Thoracic aorta (tissue), 2 donors: ENCODE measurements at places on chromosomes 5 and 9.

- no peak for DNase-seq
Observed at GRCh38 chr9:138070815-138071214, 193.2 kb downstream of the CACNA1B start.

DNA sequence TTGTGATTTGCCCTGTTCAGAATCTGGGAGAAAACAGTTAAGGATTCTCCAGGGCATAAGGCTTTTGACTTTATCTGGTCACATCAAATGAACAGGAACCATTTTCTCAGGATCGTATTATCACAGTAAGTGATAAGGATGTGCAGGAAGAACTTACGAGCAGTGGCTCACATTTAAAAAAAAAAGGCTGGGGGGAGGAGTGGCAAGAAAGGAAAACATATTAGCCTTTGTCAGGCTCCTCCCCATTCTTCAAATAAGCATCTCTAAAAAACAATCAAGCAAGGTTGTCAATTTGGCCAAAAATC, 234.3 kb upstream of the TMEM161B start:
- DNase-seq = no peak

DNA sequence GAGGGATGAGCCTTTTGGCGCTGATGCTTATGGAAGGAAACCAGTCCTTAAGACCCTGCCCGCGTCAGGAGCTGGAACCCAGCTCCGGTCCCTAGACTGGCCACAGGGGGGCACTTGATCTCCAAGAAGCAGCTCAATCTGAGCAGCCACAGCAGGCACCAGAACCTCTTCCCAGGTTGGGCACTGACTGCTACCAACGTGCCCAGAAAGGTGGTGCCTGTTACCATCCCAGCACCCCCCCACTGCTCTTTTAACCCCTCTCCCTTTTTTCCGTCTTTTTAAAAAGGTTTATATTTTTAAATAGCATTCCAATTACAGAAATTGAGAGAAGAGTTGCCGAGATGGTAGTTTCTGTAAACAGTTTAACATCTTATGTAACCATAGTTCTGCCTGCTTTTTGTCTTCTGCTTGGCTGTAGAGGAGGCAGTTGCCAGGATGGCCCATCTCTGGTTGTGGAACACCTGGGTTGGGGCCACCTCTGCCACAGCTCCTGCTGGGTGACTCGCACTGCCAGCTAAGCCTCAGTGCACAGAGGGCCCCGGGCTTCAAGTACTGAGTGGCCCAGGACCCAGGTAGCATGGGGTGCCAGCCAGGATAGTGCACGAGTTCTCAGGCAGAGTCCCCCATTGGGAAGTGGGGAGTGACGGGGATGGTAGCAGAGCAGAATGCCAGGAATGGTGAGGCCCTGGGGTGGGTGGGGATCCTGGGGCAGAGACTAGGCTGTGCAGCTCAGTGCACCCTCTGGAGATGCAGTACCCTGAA, 62.8 kb downstream of the PFDN1 start:
- DNase-seq = no peak

DNA sequence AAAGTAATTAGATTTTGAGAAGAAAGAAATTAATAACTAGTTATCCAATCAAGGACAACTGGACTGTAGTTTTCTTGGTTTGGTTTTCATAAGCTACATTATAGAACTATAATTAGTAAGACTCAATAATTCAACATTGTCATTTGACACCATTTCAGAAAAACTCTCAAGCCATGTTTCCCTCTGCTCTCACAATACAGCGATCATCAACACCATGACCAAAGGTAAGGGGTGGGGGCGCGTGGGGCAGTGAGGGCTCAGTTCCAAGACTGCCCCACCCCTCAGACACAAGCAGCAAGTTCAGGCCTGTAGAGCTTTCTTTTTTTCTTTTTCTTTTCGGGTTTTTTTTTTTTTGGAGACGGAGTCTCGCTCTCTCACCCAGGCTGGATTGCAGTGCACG, 6.4 kb downstream of the CMBL start:
- no peak for DNase-seq

DNA sequence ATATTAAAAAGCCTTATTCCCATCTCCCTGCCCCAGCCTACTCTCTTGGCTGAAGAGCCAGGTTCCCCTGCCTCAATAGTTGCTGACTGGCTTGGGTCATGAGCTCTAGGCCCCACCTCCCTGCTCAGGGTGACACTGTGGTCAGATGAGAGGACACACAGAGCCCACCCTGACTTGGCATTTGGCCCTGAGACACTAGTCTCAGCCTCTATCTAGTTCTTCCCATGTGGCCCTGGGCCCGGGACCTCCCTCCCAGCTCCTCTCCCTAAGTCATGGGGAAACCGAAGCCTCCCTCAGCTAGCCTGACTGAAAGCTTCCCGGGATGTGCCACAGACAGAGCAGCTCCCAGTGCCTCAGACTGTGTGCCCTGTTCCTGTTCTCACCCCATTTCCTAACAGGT, 5.8 kb upstream of the MYOZ3 start:
- DNase-seq = no peak

- no peak for DNase-seq
Observed at GRCh38 chr5:96880444-96881164, 4.3 kb downstream of the ERAP2 start.

- DNase-seq = no peak
Observed at GRCh38 chr9:113641100-113641885, 177.8 kb downstream of the RGS3 start.

DNA sequence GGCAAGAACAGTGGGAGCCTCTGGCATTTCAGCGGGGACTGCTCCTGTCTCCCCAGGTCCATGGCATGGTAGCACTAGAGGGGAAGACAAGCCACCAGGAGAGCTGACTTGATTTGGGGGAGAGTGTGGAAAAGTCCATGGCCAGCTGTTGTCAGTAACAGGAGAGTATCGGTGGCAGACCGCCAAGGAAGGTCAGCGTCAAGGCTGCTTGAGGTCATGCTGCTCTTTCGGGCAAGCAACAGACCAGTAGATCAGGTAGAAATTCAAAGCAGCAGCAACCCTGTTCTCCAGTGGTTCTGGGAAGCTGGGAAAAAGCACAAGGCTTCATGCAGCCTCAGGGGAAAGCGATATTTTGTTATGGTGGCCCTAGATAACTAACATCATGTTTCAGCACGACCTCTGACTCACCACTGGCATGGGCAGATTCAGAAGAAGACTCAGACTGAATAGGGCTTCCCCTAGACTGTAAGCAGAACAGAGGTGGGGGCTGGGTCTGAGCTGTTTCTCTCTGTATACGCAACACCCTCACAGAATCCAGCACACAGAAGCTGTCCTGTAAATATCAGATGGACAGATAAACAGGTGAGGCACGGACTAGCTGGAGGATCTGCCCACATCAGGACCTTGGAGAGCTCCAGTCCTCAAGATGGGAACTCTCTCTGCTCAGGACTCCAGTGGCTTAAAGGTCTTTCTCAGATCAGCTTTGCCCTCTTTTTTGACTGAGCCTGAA, 35.2 kb upstream of the PLEKHG4B start:
- no peak for DNase-seq

- DNase-seq = no peak
Observed at GRCh38 chr9:138103111-138103848, 225.7 kb downstream of the CACNA1B start.

DNA sequence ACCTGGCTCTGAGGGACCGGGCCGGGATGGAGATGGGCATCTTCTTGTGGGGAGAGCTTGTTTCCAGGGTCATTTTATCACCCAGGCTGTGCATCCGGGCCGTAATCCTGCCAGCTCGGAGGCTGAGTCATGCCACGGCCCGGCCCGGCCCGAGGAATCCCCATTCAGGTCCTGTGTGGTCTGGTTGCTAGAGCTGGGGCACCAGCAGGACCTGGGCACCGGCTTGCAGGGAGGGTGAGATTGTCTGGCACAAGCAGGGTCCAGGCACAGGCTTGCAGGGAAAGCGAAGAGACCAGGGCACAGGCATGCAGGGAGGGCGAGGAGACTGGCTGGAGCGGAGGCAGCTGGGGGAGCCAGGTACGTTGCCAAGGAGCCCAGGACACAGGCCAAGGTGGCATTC, 106.8 kb downstream of the RXRA start:
- no peak for DNase-seq

GRCh38 chr9:77464661-77465060, 183.5 kb downstream of the GNA14 start:
- no peak for DNase-seq

DNA sequence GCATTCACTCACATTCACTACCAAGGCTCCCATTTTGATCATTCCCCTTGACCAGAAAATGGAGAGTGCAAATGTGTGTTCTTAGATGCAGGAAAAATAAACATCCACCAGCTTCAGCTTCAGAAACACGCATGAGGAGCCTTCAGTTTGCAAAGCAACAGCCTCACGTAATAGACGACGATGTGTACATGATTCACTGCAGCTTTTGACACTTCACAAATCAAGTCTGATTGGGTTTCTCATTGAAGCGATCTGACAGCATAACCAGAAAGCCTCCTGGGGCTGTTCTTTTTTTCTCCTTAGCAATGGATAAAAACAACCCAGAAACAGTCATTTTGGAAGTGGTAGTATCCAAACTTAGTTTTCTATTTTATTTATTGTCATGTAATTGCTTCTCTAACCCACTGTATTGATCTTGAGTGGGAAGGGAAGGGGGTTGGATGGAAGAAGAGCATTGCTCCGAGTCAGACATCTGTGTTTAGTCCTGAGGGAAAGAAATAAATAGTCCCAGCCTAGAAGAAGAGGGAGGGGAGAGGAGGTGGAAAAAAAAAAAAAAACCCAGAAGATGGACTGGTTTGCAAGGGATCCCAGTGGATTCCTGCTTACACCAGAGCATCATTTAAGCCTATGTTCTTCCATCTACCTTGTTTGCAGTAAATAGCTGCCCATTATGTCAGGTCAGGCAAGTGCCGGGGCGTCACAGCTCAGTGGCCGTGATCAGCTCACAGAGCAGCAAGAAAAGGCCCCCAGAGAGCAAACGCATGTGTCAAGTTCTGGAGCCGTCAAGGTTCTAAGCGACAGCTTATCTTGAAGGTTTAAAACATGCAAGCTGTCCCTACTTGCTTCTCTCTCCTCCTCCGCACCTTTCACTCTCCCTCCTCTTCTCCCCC, 190.2 kb upstream of the SNX2 start:
- DNase-seq = no peak

DNA sequence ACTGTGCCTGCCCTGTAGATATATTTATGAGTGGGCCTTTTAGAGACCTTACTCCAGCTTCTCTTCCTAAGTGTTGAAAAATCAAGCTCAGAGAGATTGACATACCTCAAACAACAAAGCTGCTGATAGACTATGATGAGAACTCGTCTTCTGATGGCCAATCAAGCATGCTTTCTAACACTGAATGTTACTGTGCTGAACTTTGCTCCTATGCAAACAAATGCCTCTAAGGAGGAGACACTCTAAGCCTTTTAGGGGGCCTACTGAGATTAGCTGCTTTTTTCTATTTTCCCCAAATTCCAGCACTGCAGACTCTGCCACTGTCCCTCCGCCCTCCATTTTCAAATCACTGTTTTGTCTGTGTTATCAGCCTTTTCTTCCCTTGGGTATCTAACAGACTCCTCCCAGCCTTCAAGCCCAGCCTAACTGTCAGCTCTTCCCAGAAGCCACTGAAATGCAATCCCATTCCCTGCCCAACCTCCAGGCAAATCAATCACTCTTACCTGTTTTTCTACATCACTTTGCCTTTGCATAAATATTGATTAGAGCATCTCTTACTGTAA, 39.5 kb downstream of the TXNDC8 start:
- no peak for DNase-seq

- DNase-seq = no peak
Observed at GRCh38 chr5:64576250-64576649, 70.4 kb downstream of the RGS7BP start.

- DNase-seq = no peak
Observed at GRCh38 chr5:123387313-123387712, 35.9 kb downstream of the CEP120 start.

DNA sequence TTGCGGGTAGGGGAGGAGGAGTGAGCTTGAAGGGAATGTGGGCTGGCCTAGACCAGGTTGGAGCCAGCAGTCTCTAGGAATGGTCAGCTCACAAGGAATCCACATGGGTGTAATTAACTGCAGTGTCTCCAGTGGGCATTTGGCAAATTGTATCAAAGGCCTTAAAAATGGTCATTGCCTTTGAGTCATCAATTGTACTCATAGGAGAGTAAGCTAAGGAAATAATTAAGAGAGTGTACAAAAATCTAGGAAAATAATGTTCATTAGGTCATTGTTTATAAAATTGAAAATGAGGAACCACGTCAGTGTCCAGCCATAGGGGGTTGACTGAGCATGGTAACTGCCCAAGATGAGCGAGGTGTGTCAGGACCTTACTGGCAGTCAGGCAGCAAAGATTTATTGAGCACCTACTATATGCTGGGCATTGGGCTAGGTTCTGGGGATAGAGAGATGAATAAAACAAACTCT, 29.8 kb upstream of the RPL26L1 start:
- no peak for DNase-seq

- no peak for DNase-seq
Observed at GRCh38 chr9:106405871-106406435, 457.0 kb upstream of the ZNF462 start.

- peak; percentile 67 for DNase-seq
Observed at GRCh38 chr5:119070578-119070827, 384 bp upstream of the DMXL1 start.

GRCh38 chr9:120936011-120936763, 9.6 kb upstream of the TRAF1 start:
- DNase-seq = peak; percentile 77

GRCh38 chr9:17776735-17777134, 197.9 kb downstream of the SH3GL2 start:
- no peak for DNase-seq

- DNase-seq = no peak
Observed at GRCh38 chr5:160339406-160340130, 27.2 kb upstream of the CCNJL start.

- DNase-seq = no peak
Observed at GRCh38 chr9:80664327-80665210, 1024.8 kb downstream of the TLE1 start.

GRCh38 chr5:98975682-98976407, 47.0 kb upstream of the CHD1 start:
- no peak for DNase-seq

- no peak for DNase-seq
Observed at GRCh38 chr9:27125936-27126335, 16.9 kb downstream of the TEK start.

DNA sequence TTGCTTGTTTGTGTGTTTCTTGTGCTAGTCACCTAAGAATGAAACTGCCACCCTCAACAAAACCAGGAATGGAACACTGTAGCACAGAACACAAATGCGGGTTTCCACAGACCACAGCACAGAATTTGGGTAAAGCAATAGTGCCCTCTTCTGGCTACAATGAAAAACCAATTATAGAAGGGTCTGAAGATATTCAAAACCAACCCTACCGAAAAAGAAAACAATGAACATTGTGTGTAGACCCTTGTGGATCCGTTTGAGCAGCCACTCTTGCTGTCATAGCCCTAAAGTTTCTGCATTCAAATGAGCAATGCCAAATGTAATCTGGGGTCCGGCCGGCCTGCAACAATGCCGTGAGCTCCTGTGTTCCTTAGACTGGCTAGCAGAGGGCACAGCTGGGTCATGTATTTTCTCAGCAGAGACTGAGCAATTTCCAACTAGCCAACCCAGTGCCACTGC, 8.3 kb upstream of the ENC1 start:
- no peak for DNase-seq

DNA sequence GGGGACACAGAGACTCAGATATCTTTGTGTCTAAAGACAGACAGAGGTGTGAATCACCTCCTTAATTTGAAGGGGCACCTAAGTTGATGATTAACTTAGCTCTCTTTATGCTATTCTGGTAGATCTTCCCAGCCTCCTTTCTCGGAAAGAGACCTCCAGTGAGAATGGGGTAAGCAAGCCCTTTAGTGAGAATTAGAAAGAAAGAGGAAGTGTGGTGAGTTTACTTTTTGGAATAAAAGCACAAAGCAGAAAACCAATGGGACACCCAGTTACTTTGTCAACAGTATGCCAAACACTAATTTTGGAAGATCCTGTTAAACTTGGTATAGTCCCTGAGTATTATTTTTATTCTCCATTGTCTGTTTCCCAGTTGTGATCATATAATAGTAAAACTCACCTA, 302.8 kb upstream of the RASA1 start:
- no peak for DNase-seq
